ENCODE measurements at places on chromosomes 7 and 10.

DNA sequence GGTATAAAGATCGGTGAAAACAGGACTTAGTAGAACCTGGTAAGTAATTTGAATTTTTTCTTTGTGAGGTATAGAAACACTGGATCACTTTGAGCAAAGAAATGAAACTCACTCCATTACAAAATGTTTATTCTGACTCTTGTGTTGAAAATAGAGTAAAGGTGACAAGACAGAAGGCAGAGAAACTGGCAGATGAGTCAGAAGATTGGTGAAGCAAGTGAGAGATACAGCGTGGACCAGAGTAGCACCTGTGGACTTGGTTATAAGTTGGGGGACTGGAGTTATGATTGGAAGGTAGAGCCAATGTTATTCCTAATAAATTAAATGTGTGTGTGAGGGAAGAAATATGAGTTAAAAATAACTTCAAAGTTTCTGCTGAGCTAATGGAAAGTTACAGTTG lies 620.9 kb downstream of the ZWINT start:
- DNase-seq: no peak

DNA sequence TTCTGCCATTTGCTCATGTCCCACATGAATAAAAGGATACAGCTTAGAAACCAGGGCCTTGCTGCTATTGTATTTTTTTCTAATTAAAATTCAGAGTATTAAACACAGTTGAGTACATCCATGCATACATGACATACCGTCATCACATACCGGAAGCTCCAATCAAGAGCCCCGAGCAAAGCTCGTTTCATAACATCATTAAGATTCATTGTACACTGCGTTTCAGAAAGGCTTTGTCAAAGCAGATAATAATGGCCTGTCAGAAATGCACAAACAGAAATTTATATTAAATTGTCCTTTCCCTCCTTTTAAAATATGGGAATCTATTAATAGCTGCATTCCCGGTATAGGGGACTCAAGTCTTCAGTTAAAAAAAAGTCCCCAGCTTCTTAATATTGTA lies 103.4 kb downstream of the PRTFDC1 start:
- DNase-seq: no peak

DNA sequence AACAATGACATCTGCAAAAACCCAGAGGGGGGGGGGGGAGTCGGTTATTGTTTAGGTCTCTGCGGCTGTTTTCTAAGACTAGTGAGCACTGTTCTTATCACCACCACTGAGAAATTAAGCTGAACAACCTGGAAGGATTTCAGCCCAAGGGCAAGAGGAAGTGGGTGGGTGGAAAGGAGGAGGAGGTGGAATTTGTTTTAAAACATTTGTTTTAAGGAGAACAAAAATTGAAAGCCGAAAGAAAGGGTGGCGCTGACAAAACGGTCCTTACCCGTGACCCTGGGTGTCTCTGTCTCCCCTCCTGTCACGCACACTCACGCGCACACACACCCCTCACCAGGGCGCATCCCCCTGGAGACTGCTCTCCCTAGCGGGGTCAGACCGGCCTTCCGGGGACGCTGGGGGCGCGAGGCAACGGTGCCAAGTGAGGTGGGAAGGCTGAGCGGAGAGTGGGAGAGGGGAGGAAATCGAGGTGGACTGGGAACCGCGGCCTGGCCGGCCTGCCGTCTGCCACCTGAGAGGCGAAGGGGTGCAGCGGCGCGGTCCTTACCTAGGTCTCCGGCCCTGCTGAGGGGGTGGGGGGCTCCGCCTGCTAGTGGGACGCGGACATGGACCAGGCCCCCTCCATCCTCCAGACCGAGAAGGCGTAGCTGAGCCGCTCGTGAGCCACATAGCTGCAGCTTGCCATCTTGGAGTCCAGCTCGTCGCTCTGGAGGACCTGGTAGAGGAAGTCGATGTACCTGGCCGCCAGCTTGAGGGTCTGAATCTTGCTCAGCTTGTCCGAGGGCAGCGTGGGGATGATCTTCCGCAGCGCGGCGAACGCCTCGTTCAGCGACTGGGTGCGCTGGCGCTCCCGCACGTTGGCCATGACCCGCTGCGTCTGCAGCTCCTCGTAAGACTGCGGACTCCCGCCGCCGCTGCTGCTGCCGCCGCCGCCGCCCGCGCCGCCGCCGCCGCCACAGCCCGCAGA lies 1.0 kb downstream of the TWIST1 start:
- DNase-seq: no peak

DNA sequence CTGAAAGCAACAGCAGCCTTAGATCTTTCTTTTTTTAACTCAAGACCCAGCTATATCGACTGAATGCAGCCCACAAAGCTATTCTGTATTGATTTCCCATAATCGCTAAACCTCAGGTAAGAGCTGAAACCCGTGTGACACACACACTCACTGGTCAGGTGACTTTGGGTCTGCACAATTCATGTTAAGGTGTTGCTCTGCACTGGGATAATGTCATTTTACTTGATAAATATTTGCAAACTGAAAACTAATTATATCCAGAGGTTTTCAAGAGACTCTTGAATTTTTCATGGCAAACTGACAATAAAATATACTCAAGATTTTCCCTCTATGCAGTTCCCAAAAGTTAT lies 33.1 kb downstream of the SCRN1 start:
- no peak for DNase-seq

DNA sequence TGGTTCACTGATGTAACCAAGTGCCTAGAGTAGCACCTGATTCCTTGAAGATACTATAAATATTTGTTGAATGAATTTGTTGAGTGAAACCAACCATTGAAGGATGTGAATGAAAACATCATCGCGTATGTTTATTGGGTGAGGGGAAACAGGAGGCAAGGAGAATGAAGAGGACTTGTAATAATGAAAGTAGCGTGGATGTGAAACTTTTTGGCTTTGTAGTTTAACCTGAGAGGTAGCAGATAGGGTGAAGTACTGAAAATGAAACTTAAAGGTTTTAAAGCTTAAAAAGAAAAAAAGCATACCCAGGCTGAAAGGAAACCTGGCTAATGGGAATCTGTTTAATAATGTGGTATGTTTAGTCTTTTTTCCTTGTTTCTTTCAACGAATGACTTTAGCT lies 5.2 kb downstream of the CCNY start:
- DNase-seq: no peak

DNA sequence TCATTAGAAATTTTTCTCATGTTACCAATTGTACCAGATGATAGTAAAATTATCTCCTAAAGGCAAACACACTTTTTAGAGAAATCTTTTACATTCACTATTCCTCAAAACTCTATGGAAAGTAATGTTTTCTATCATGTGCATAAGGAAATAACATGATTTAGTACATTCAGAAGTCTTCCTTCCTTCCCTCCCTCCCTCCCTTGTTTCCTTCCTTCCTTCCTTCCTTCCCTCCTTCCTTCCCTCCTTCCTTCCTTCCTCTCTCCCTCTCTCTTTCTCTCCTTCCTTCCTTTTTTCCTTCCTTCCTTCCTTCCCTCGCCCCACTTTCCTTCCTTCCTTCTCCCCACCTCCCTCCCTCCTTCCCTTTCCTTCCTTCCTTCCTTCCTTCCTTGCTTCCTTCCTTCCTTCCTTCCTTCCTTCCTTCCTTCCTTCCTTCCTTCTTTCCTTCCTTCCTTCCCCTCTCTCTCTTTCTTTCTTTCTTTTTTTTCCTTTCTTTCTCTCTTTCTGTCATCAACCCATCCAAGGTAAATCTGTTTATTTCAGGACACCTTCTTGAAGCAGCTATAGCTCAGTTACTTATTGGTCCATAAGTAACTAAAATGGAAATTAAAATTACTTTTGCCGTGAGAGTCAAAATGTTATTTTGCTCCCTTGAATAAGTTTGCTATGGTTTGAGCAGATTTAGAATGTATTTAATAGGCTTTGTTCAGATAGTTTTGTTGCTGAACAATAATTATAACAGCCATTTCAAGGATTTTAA lies 197.9 kb downstream of the PLXDC2 start:
- DNase-seq: no peak

Data from activated naive CD4-positive, alpha-beta T cell treated with anti-CD3 and anti-CD28 coated beads, Interleukin-2, amount 50 U/mL, for 16 hours (primary cell).